Neural progenitor cell (in vitro differentiated cells): ENCODE measurements at places on chromosomes 11 and 22. TPM values are rescaled to one million over a fixed set of nuclear protein-coding genes. Genes with fewer than 3 reads are reported as not detected.

DNA sequence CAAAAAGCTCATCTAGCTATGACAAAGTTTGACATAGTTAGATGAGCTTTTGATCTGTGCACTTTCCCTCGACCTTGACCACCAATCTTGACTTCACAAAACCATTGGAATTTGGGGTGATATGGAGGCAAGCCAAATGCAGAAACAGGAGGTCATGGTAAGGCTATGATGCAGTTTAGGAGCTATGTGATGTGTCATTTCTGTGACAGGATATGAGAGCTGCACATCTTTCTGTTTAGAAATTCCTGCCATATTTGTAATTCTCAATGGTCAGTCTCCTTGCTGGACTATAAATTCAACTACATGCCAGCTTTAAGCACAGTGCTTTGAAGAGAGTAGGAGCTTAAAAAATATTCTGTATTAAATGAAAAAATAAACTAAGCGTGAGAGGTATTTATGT is 12.9 kb downstream of the OR51B6 start:
- H3K36me3 ChIP-seq: no peaks in the 10 kb centered on the region
- DNase-seq: no peak
- H3K27me3 ChIP-seq: no peaks in the 10 kb centered on the region
- H3K4me1 ChIP-seq: no peaks in the 10 kb centered on the region
- H3K4me3 ChIP-seq: no peak overlapping the region
- H3K27ac ChIP-seq: no peak overlapping the region

DNA sequence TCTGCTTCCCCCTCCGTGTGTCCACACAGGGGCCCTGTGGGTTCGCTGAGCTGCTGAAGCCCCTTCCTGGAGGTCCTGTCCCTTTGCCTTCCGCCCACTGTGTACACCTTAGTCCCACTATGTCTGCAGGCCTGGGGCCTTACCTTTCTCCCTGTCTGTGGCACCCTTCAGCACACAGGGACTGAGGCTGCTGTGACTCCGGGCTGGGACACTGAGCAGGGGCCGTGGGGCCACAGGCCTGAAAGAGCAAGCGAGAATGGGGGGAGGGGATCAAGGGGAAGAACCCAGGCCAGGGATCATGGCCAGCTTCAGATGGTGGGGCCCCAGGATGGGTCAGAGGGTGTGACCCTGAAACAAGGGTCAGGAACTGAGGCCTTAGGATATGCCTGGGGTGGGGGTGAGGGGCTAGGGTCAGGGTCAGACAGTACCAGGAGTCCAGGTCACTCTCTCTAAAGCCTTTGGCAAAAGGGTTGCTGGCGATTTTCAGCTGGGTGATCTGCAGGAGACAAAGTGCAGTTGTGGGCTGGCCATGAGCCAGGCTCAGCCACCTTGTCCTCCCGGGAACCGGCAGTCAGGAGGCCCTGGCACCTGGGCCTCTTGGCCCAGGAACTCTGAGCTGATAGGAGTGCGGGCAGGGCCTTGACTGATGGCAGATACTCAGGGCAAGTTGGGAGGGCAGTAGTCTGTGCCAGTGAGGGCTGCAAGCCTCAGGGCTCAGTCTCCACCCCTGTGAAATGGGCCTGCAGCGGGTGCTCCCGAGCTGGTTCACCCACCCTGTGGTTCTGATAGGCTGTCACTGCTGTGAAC is 2.6 kb upstream of the NUDT8 start:
- no peak overlapping the region for H3K4me3 ChIP-seq
- H3K27me3 ChIP-seq: no peaks in the 10 kb centered on the region
- no peaks in the 10 kb centered on the region for H3K36me3 ChIP-seq
- peaks cover 8% of the 10 kb centered on the region for H3K4me1 ChIP-seq
- DNase-seq: no peak

DNA sequence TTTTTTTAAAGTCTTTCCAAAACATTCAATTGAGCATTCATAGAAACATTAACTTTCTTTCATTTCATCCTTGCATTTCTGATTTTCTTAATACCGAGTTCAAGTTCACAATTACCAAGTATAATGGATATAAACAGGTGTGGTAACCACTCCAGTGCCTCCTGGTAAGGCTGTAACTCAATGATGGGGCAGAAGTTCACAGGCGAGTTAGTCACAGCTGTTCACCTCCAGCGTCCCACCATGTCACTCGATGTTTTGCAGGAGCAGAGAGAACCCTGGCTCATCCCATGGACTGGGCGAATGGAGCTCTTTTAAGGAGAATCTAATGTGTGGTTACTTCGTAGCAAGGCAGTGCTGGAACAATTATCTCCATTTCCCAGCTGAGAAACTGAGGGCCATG is 94.4 kb upstream of the ALX4 start:
- no peaks in the 10 kb centered on the region for H3K27me3 ChIP-seq
- no peak overlapping the region for H3K27ac ChIP-seq
- DNase-seq: no peak
- no peak overlapping the region for H3K4me3 ChIP-seq
- H3K36me3 ChIP-seq: no peaks in the 10 kb centered on the region

The MMP8 gene
- not detected in 2 replicates for total RNA-seq

The FGF4 gene
- total RNA-seq: 0.22 TPM in 1 of 2 replicates, not detected in the other
